ENCODE measurements at places on chromosomes 4 and X. TPM values are rescaled to one million over a fixed set of nuclear protein-coding genes. Genes with fewer than 3 reads are reported as not detected.

The CYBB gene
- total RNA-seq = not detected

The ZFP42 gene
- not detected for total RNA-seq

The FHDC1 gene
- 0.18 TPM for total RNA-seq

The PWWP3B gene
- 2.9 TPM for total RNA-seq

The ODAPH gene
- not detected for total RNA-seq

The ZNF157 gene
- total RNA-seq = not detected

The JAKMIP1 gene
- total RNA-seq = not detected

The UGDH gene
- 144 TPM for total RNA-seq

The NXT2 gene
- 13.5 TPM for total RNA-seq

The TMEM47 gene
- total RNA-seq = 20.2 TPM

The LDB2 gene
- total RNA-seq = 12.4 TPM

The ENOX2 gene
- total RNA-seq = 9.6 TPM

The KIT gene
- total RNA-seq = not detected

The SYP gene
- not detected for total RNA-seq

The MMAA gene
- 5.5 TPM for total RNA-seq

The MPP1 gene
- 40.9 TPM for total RNA-seq

The TREX2 gene
- total RNA-seq = not detected

The SASH3 gene
- not detected for total RNA-seq

The LINC00632 gene
- 16.8 TPM for total RNA-seq

The UGT8 gene
- total RNA-seq = not detected

The TMEM165 gene
- total RNA-seq = 164 TPM

The DMRTC1B gene
- total RNA-seq = not detected

The PAGE2 gene
- not detected for total RNA-seq

The SLC49A3 gene
- 1.9 TPM for total RNA-seq

The RFC1 gene
- 46.4 TPM for total RNA-seq

The SPATA4 gene
- total RNA-seq = not detected

The MID1 gene
- 7.2 TPM for total RNA-seq

The ZMAT1 gene
- not detected for total RNA-seq

The SLIT2 gene
- total RNA-seq = 47.0 TPM

The TBC1D8B gene
- 8.6 TPM for total RNA-seq

The BMPR1B gene
- total RNA-seq = 0.29 TPM

The LRIT3 gene
- total RNA-seq = not detected

The GDI1 gene
- 115 TPM for total RNA-seq

The MAPK10 gene
- 10.1 TPM for total RNA-seq

The FAM47A gene
- not detected for total RNA-seq

The EDA2R gene
- 16.1 TPM for total RNA-seq

The FRG2 gene
- total RNA-seq = not detected

The KLHL4 gene
- total RNA-seq = 3.4 TPM

The UGT2B10 gene
- total RNA-seq = not detected

The KLHL13 gene
- total RNA-seq = 6.0 TPM

The RAB9A gene
- total RNA-seq = 48.7 TPM

The TRAM1L1 gene
- 2.0 TPM for total RNA-seq

The PIR gene
- 18.3 TPM for total RNA-seq

The SHISA3 gene
- 2.6 TPM for total RNA-seq

The SPANXN4 gene
- total RNA-seq = not detected

The ZNF711 gene
- 0.29 TPM for total RNA-seq

The TMEM31 gene
- not detected for total RNA-seq

The TCEAL5 gene
- total RNA-seq = not detected

The FABP2 gene
- total RNA-seq = not detected

The GABRE gene
- total RNA-seq = 1.9 TPM

The GAGE2A gene
- not detected for total RNA-seq

The QRFPR gene
- total RNA-seq = not detected

The CFAP97 gene
- total RNA-seq = 30.1 TPM
